Fibroblast of skin of scalp (primary cell): ENCODE measurements at places on chromosomes 3 and 15.

DNA sequence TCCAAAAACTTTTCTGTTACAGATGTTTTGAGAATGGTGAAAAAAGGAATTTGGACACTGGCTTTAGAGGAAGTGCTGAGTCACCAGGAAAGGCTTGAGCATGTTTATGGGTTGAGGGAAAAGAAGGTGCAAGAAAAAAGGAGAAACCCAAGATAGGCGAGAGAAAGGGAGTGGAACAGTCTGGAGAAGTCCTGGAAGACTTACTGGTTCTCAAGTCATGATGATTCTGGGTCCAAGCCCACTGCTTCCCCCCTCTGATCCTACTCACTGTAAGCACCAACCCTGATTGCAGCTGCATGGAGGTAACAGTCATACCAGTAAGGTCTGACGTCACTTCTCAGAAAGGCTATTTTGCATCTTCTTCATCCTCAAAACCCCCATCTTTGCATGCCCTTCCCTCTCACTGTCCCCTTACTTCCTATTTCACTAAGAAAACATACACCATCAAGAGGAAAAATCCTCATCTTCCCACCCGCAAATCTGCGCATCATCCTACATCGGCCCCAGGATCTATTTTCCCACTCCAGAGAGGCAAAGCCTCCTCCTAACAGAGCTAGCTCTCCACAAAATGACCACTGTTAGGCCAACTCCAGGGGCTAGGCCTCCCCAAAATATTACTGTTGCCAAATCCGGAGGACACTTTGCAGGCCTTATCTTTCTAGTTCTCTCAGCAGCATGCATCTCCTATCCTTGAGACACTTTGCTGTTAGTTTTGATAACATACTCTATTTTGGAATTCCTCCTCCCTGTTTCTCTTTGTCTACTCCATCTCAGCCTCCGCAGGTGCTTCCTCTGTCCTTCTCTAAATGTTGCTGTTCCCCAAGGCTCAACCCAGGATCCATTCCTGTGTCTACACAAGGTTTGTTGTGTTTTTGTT lies 3.2 kb upstream of the ATP13A3 start:
- peak; percentile 57 for DNase-seq

GRCh38 chr3:169020371-169020770 lies 643.1 kb downstream of the MECOM start:
- DNase-seq: no peak

GRCh38 chr3:79639855-79640254 lies 127.9 kb downstream of the ROBO1 start:
- no peak for DNase-seq

- DNase-seq: no peak
Measured at GRCh38 chr3:169266351-169266750, 397.2 kb downstream of the MECOM start.

DNA sequence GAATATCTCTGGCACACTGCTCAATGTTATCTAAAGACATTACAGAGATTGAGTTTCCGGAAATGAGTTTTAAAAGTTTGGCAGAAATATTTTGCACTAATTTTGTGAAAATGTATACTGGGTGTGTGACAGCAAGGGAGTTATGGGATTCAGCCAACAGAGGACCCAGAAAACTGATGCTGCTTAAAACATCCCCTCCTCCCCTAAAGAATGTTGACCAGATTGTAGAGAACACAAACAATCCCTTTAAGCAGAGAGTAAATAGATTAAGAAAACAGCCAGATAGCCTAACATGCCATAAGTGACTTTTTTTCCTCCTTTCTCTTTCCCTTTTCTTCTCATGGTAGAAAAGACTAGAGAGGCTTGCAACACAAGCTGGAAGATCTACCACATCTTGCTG lies 928.0 kb upstream of the ALCAM start:
- no peak for DNase-seq

- no peak for DNase-seq
Measured at GRCh38 chr3:116552246-116552645, 107.0 kb upstream of the LSAMP start.

GRCh38 chr3:48353987-48354386 lies 18.0 kb upstream of the FBXW12 start:
- no peak for DNase-seq

GRCh38 chr3:147256739-147257138 lies 149.6 kb downstream of the ZIC4 start:
- DNase-seq: no peak

GRCh38 chr15:25635191-25635590 lies 196.4 kb upstream of the UBE3A start:
- DNase-seq: peak; percentile 57

DNA sequence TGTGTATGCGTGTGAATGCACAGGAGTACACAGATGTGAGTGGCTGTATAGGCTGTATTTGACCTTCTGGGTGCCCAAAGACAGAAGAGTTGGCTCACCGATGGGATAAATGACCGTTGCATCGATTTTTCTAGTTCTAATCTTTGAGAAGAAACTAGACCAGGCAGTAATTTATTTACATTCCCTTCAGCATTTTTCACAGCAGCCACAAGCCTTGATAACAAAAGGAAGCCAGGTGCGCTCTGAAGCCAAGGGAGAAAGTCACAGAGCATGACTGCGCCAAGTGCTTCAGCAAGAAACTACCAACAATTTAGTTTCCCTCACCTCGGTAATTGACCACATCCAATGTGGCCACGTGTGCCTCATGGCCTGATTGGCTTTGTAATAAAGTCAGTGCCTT lies 5.9 kb upstream of the FAM3D start:
- DNase-seq: no peak

DNA sequence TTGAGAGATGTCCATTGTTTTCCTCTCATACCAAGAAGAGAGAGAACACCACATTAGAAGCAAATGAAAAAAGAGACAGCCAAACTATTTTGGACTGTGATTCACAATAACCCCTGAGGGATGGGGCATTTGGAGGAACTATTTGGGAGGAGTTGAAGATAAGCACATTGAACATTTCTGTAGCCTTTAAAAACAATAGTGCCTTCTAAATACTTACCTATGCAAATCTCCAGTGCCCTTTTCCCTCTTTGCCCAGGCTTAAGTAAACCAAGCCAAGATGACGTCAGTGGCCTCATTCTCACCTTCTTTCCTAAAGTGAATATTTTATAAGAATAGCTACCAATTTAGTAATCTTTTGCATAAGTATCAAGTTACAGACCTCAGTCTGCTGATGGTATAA lies 89.7 kb upstream of the COL8A1 start:
- DNase-seq: no peak

DNA sequence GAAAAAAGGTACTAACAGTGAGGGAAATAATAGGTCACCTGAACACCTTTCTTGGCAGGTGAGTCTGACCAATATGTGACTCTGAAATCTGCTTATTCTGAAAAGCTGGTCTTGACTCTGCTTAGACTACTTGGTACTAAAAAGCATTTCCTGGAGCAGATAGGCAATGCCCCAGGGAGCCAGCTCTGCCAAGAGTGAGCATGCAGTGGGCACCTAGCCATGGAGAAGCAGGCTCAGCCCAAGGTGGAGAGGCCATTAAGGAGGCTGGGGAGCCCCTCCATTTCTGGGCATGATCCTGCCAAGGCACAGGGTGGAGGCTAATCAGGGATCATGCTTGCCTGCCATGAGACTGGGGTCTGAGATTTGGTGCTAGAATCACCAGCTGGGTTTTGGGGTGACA lies 1.6 kb upstream of the LTF start:
- DNase-seq: no peak

- DNase-seq: no peak
Measured at GRCh38 chr15:47769166-47769565, 51.9 kb downstream of the SEMA6D start.

DNA sequence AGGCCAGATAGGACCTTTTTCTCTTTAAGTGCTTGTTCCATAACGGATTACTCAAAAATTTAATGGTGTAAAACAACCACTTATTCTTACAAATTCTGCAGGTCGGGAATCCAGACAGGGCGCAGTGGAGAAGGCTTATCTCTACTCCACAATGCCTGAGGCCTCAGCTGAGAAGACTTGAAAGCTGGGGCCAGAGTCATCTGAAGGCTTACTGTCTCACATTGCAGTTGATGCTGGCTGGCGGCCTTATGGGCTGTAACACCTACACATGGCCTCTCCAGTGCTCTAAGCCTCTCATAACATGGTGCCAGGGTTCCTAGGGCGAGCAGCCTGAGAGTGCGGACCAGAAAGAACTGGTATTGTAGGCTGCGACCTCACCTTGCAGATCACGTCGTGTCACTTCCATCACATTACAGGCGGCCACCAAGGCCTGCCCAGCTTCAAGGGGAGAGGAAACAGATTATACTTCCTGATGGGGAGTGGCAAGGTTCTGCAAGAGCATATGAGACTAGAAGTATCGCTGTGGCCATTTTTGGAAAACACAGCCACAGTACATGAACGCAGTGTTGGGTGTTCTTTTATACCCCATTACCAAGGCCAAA lies 32.4 kb downstream of the CMTM7 start:
- no peak for DNase-seq

- no peak for DNase-seq
Measured at GRCh38 chr3:133984975-133985374, 44.8 kb downstream of the SLCO2A1 start.

- DNase-seq: no peak
Measured at GRCh38 chr15:79962178-79962577, 8.8 kb downstream of the BCL2A1 start.

- DNase-seq: no peak
Measured at GRCh38 chr3:95218484-95218883, 1155.6 kb downstream of the NSUN3 start.

- DNase-seq: no peak
Measured at GRCh38 chr3:45670436-45670835, 18.8 kb upstream of the SACM1L start.

GRCh38 chr3:66638717-66639116 lies 137.9 kb upstream of the LRIG1 start:
- DNase-seq: no peak

DNA sequence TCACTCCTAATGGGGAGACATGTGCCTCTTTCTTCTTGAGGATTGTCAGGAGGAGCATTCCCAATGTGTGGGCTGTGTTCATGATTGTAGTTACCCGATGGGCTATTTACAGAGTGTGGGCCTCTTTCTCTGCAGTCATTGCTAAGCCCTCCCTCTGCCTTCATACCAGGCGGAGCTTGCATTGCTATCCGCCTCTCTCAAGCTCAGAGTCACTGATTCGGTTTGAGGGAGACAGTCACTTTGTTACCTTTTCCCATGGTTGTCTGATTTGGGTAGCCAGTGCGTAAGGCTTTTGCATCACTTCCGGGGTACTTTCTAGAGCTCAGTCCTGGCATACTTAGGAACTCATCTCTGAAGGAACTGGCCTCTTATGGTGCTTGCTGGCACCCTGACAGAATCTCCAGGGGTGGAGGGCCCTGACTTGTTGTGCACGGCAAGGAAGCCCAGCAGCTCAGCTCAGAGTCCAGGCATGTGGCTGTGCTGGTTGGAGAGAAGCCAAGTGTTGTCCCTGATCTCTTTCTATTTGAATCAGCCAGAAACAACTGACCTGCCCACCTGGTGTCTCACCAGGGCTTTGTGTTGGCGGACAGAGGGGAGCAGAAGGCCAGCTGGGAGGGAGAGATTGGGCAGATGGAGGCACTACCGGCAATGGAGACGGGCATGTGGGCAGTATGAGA lies 79.8 kb downstream of the EPHB1 start:
- peak; percentile 2 for DNase-seq

DNA sequence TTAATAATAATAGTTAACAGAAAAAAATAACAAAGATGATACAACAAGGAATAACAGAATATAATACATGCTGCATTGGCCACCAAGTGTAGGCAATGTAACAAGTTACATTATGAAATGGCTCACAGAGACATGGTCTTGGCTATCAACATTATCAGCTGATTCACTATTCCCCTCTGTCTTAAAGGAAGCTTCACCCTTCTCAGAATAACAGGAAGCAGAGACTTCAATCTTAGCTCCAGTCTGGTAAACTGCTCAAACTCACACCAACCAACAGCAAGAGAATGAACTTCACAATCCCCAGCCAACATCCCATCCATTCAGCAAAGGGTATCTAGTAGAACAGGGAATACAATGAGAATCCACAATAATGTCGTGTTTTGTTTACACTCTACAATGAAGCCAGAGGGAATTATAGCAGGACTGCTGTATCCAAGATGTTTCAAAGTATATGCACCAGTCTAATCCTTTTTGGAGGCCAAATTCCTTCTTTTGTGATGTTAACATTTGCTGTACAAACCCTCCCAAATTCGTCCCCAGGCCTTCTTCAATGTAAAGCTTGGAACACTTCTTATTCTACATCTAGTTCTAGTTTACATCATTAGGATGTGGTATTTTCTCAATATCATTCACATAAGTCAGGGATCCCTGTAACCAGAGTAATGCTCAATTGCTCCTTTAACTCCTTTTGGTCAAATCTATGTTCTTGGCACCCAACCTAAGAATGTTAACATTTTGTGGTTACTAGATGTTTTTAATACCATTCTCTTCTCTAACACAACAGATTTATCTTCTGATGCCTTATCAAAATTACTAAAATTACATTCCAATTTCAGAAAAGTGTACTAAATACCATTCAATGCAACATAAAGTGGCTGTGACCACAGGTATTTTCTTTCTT lies 52.4 kb upstream of the CMSS1 start:
- DNase-seq: peak; percentile 87

GRCh38 chr15:86001200-86001599 lies 78.5 kb upstream of the AGBL1 start:
- DNase-seq: no peak

- DNase-seq: peak; percentile 2
Measured at GRCh38 chr3:76753599-76753998, 286.3 kb upstream of the ROBO2 start.

DNA sequence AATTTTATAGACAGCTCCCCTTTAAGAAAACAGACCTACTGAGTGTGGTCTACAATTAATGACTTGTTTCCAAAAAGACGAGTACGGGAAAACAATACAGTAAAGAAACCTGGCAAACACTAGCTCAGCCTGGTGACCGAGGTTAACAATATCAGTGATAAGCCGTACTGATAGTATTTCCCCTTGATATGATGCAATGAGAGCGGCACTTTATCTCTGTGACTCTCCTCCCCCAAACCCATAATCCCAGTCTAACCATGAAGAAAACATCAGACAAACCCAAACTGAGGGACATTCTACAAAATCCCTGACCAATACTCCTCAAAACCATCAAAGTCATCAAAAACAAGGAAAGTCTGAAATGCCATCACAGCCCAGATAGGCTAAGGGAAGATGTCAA lies 8.2 kb downstream of the DENND4A start:
- DNase-seq: no peak

- peak; percentile 86 for DNase-seq
Measured at GRCh38 chr3:44685128-44685800, 27.2 kb upstream of the ZNF502 start.

GRCh38 chr3:120563356-120564022 lies 32.6 kb upstream of the NDUFB4 start:
- no peak for DNase-seq

- peak; percentile 87 for DNase-seq
Measured at GRCh38 chr15:60407415-60407805, 9.6 kb upstream of the ANXA2 start.
